ENCODE measurements at places on chromosomes 2 and 18.

DNA sequence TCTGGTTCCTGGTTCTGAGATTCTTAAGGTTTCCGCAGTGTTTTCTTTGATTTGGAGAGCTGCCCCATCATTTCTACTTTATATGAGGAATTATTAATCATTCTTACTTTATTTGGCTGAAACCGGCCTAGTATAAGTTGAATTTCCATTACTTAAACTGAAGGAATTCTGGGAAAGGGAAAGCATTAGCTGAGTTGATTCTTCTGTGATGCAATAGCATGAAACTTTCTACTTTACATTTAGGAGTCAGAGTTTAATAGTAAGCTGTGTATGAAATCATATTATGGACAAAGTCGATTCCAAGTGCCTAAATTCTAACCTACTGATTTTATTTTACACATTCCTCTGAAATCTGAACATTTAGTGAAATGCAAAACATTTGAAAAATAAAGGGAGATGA, 1269.7 kb upstream of the ZEB2 start:
- DNase-seq: no peak

DNA sequence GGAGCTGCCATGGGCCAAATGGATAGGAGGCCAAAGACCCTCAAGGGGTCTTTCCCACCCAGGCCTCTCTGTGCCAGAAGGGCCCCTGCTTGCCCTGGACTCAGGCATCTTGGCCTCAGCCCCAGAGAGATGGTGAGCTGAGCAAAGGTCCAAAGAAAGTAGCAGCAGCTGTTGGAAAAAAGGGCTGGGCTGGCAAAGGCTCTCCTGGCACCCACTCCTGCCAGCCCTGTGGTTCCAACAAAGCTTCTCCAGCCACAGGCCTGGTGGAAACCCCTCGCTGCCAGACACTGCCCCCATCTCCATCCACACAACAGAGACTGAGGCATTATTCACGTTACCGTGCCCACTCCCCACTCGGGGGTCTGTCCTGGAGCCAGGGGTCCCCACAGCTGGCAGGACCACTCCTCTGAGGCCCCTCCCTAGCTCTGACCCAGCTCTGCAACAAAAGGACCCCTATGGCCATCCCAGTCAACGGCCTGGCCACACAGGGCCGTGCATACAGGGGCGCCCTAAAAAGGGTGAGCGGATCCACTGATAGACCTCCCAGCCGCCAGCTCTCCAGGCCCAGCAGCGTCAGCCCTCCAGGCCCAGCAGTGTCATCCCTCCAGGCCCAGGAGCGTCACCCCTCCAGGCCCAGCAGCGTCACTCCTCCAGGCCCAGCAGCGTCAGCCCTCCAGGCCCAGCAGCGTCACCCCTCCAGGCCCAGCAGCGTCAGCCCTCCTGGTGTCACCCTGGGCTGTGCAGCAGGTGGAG, 10.1 kb downstream of the BIN1 start:
- peak; percentile 75 for DNase-seq

DNA sequence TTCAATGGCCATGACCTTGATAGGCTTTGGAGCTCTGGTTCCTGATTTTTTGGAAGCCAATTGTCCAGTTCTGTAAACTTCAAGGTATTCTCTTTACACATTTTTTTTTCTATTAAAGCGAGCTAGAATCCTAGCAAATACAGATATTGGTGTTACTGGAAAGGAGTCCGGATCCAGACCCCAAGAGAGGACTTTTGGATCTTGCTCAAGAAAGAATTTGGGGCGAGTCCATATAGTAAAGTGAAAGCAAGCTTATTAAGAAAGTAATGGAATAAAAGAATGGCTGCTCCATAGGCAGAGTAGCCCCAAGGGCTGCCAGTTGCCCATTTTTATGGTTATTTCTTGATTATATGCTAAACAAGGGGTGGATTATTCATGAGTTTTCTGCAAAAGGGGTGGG, 45.1 kb downstream of the CD8B2 start:
- DNase-seq: no peak

- no peak for DNase-seq
These were observed 116.9 kb upstream of the TEX51 start for GRCh38 chr2:126781806-126782205.

DNA sequence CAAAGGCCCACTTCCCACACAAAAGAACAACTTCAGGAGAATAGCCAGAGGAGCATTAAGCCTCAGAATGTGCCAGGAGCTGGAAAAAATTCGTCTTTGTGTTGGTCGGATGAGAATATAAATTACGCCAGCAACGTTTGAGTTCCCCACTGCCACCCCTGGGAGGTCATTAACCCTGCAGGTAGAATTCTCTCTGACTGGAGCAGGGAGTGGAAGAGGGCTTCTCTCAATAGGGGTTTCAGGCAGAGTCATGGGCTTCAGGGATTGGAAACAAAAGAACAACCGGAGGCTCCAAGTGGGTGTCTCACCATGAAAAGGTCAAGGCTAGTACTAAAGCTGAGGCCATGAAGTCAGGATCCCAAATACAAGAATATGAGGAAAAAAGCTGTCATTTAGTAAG, 69.0 kb upstream of the DDX18 start:
- no peak for DNase-seq

DNA sequence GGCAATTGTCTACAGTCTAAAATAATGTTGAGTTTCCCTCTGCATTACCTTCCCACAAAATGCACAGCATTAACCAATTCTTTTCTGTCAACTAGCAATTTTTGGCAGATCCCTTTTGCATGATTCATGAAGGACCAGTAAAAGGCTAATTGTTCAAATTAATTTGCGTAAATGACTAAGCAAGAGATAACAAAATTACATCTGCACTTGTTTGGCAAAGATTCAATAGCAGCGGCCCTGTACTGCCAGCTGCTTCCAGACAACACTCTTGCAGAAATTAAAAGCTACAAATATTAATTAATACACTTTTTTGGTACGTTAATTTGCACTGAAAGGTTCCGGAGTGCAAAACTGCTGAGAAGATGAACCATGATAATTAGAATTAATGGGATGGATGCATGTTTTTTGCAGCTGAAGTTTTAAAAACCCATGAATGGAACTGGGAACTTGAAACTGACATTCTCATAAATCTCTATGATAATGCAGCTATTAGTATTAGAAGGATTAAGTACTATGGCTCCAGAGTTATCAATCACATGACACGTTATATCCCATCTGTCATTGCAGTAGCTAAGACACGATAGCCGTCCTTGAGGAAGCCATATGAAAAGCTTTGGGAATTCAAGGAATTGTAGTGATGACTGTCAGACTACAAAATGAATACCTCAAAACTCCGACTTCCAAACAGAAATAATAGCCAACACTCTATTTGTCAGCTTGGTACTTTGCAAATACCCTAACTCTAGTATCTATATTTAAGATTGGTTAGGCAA, 1268.3 kb upstream of the ACVR2A start:
- no peak for DNase-seq

- no peak for DNase-seq
These were observed 44.1 kb upstream of the NDUFV2 start for GRCh38 chr18:9058406-9058805.

- DNase-seq: no peak
These were observed 3.1 kb downstream of the PKDCC start for GRCh38 chr2:42050703-42051542.

GRCh38 chr2:119234021-119235019, 10.7 kb downstream of the STEAP3 start:
- no peak for DNase-seq

DNA sequence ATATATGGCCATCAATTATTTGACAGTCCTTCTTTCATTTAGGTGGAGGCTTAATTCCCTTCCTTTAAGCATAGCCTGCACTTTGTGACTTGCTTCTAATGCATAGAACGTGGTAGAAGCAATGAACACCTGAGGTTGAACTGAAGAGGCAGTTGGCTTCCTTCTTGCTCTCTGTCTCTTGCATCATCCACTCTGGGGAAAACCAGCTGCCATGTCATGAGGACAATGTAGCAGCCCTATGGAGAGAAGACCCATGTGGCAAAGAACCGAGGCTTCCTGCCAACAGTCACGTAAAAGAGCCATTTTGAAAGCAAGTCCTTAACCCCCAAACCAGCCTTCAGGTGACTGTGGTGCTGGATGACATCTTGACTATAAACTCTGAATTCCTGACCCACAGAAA, 46.8 kb downstream of the ATOH8 start:
- DNase-seq: no peak

DNA sequence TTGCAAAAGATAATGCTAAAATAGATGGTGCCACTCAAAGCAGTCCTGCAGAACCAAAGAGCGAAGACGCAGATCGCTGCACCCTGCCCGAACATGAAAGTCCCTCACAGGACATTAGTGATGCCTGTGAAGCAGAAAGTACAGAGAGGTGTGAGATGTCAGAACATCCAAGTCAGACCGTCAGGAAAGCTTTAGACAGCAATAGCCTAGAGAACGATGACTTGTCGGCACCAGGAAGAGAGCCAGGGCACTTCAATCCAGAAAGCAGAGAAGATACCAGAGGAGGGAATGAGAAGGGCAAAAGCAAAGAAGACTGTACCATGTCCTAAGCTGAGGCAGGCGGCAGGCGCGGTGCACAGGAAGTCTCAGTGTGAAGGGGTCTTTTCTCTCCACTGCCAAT, 34.8 kb upstream of the RBM44 start:
- no peak for DNase-seq

DNA sequence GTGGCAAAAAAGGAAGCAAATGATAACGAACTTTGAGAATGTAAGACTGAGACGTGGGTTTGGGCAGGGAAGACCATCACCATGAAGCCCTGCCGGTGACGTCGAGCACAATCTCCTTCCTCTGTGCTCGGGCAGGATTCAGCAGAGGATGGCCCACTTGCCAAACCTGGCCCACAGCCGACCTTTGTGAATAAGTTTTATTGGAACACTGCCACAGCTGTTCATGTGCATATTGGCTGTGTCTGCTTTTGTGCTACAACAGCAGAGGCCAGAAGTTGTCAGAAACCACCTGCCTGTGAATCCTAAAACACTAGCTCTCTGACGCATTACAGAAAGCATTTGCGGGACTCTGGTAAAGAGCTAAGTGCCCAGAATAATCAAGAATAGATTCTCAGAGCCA, 223.9 kb downstream of the MYT1L start:
- DNase-seq: no peak

- DNase-seq: peak; percentile 78
These were observed 888 bp upstream of the TWSG1 start for GRCh38 chr18:9333441-9334328.

- DNase-seq: no peak
These were observed 10.1 kb downstream of the TWIST2 start for GRCh38 chr2:238857959-238858358.

GRCh38 chr2:11409572-11409959, 56.4 kb downstream of the E2F6 start:
- no peak for DNase-seq

GRCh38 chr18:8493141-8493540, 116.1 kb upstream of the RAB12 start:
- no peak for DNase-seq

DNA sequence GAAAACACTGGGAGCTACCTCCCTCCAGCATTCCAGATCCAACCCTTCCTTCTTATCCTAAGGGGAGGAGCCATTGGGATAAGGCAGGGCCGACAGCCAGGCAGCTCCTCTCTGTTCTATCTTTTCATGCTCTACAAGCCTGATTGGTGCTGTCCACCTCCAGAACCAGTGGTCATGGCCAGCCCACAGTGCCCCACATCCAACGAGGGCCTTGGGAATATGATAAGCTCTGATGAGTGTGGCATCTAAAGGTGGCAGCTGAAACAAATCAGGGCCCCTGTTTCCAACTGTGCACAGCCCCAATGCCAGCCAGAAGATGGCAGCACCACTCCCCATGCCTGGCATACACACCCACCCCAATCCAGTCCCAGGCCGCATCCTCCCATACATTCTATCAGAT, 329.3 kb downstream of the C1D start:
- DNase-seq: no peak

DNA sequence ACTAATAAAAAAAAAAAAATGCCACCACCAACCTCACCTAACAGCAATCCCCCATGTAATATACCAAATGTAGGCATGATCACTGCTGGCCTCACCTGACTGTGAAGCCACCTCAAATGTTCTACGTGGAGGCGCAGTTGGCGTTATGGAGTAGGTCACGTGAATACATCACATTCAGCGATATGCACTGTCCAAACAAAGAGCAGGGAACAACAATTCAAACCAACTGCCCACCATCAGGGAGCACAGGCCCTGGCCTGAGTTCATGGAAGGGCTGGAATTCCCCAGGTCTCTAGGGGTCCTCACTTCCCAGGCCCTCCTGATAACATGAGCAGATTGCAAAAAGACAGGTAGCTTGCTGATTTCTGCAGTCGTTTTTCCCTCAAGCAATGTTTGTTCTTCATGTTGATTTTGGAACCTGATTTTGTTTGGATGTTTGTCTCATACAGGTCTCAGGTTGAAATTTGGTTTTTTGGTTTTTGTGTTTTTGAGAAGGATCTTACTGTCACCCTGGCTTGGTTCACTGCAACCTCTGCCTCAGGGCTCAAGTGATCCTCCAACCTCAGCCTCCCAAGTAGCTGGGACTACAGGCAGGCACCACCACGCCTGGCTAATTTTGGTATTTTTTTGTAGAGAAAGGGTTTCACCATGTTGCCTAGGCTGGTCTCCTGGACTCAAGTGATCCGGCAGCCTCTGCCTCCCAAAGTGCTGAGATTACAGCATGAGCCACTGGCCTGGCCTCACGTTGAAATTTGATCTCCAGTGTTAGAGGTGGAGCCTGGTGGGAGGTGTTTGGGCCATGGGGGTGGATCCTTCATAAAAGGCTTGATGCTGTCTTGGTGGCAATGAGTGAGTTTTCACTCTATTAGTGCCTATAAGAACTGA, 15.5 kb downstream of the TBC1D8 start:
- DNase-seq: no peak

GRCh38 chr18:10038268-10038667, 124.5 kb downstream of the VAPA start:
- DNase-seq: no peak

GRCh38 chr2:236998758-236999157, 86.9 kb upstream of the COPS8 start:
- DNase-seq: no peak

DNA sequence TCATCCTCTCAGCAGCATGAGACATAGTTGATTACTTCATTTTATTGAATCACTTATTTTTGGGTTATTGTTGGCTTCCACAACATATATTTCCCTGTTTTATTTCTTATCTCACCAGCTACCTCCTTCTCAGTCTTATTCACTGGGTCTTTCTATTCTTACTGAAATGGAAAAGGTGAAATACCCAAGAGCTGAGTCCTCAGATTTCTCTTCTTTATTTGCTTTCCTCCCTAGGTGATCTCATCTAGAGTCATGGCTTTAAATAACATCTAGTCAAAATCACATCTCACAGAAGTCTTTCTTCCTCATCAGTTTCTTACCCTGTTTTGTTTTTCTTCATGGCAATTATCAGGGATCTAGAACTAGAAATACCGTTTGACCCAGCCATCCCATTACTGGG, 105.0 kb upstream of the RBBP8 start:
- no peak for DNase-seq

DNA sequence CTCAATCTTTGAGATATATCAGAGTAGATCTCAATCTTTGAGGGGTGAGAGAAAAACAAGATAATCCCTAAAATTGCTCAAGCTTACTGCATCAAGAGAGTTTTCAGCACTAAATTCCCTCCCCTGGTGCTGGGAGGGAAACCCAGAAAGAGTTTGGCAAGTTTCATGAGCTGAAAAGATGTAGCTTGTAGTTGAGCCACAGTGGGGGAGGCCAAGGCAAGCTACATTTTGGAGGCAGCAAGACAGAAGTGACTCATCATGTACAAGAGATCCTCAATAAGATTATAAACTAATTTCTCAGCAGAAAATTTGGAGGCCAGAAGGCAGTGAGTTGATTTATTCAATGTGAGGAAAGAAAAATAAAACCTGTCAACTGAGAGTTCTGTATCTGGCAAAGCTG, 308.2 kb downstream of the PIEZO2 start:
- DNase-seq: no peak

GRCh38 chr2:11975373-11975772, 228.9 kb downstream of the LPIN1 start:
- DNase-seq: no peak

GRCh38 chr18:76943542-76944339, 121.4 kb downstream of the ZNF236 start:
- no peak for DNase-seq
